CD4-positive, CD25-positive, alpha-beta regulatory T cell (primary cell): ENCODE measurements at places on chromosomes 12 and 14.

GRCh38 chr14:73748858-73749357 lies 34.7 kb upstream of the PNMA1 start:
- DNase-seq = no peak

DNA sequence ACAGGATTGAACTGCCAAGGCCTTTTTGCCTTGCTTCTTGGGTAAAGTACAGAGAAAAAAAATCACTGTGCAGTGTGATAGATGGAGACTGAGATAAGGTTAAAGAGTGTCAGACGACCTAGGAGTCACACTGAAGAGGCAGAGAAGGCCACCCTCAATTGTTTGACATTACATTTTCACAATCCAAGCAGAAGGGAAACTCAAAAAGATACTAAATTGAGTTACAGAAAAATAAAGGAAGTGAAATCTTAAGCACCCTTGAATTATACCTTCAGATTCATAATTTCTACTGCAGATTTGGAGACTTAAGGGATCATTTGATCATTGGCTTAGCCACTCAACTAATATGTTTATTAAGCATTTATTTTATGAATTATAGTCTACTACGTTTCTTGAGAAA lies 97.1 kb downstream of the MYF5 start:
- no peak for DNase-seq

- DNase-seq = no peak
These were observed 4.8 kb downstream of the MMAB start for GRCh38 chr12:109568486-109568885.

GRCh38 chr14:75993567-75994041 lies 8.0 kb downstream of the IFT43 start:
- no peak for DNase-seq

DNA sequence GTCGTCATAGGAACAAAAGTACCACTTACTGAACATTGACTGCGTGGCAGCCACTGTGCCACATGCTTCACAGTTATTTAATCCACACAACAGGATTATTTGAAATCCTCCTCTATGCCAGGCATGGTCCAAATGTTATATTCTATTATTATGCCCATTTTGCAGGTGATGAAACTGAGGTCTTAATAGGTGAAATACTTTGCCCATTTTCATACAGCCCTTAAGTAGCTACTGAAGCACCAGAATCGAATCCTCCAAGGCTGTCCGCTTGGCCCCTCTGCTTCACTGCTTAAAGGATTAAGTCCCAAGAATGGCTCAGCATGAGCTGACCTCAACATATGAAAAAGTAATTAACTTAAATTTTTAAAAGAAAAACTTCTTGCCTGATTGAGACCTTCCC lies 212.8 kb downstream of the EGLN3 start:
- no peak for DNase-seq

GRCh38 chr12:90355711-90356355 lies 599.1 kb downstream of the CCER1 start:
- no peak for DNase-seq

GRCh38 chr14:70653662-70654061 lies 11.9 kb downstream of the TTC9 start:
- no peak for DNase-seq

DNA sequence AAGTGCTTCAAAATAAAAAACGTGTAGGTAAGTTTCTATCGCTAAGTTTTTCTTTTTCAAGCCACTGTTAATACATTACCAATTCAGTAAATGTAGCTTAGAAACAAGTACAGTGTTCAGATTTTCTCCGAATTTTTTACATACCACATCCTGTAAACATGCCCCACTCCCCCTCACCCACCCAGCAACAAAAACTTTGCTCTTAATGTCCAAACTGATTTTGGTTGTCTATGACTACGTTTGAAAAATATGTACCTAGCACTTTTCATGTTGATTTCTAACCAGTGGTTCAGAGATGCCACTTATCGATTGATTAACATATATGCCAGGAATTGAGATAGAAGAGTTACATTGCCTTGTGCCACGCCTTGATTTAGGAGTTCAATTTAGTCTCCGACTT lies 663 bp upstream of the LIN7A start:
- no peak for DNase-seq

DNA sequence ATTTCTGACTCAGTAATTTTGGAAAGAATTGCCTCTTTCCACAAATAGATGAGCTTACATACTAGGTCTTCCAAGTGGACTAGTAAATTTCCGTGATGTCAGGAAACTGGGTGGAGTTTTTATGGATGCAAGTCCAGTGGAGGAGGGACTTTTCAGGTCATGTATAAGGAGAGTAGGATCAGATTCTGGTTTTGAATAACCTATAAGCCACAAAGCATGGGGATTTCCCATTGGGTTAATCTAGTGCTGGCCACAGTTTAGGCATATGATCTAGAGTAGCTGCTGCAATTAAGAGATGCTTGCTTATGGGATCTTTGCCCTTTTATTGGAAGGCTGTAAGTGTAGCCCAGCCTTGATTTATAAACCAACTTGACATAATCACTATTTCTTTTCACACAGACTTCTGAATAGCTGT lies 33.8 kb downstream of the STK38L start:
- DNase-seq = no peak

- DNase-seq = no peak
These were observed 173.0 kb upstream of the DAAM1 start for GRCh38 chr14:59015482-59015881.

DNA sequence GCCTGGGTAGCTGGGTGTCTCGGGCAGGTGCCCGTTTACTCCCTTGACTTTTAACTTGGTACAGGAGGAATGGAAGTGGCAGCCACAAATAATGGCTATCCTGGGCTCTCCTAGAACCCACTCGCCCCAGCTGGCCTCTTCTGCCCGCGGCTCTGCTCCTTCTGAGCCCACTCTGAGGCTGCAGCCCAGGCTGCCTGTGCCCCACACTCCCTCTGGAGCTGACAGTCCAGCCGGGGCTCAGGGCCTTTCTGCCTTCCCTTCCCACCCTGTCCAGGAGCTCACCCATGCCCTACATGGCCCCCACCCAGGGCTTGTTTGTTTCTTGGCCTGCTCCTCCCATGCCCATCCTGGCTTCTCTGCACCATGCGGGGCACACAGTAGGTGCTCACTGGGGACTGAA lies 15.6 kb downstream of the ZNF839 start:
- no peak for DNase-seq

GRCh38 chr12:59329462-59329861 lies 266.4 kb upstream of the SLC16A7 start:
- no peak for DNase-seq

- no peak for DNase-seq
These were observed 62.4 kb downstream of the UBR7 start for GRCh38 chr14:93269341-93270068.

GRCh38 chr12:79927772-79928474 lies 7.0 kb downstream of the PPP1R12A start:
- DNase-seq = peak; percentile 34

DNA sequence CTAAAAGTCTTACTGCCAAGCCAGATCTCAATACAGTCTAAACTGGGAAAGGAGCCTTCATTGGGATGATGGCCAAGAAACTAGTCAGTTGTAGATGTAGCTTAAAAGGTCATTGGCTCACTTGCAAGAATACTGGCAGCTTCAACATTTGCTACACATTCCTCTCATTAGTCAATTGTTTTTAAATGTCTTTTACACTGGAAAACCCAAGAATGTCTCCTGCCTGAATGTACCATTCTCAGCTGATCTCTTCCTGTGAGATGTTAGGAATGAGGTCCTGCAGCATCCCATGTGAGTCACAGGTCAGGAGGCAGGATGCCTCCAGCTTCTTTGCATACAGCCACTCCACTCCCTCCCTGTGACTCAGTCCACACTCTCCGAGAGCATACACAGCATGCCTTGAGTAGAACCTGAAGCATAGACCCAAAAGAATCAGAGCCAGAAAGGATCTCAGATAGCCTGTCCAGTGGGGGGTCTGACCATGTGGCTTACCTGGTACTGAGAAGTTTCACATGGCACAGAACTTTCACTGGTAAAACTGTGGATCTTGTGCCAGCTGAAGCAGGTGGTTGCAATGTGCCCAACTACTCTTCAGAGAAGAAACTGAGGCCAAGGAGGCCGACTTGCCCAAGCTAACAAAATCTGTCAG lies 56.0 kb upstream of the HECTD1 start:
- DNase-seq = no peak

GRCh38 chr12:111297703-111298426 lies 71.0 kb downstream of the PHETA1 start:
- no peak for DNase-seq

DNA sequence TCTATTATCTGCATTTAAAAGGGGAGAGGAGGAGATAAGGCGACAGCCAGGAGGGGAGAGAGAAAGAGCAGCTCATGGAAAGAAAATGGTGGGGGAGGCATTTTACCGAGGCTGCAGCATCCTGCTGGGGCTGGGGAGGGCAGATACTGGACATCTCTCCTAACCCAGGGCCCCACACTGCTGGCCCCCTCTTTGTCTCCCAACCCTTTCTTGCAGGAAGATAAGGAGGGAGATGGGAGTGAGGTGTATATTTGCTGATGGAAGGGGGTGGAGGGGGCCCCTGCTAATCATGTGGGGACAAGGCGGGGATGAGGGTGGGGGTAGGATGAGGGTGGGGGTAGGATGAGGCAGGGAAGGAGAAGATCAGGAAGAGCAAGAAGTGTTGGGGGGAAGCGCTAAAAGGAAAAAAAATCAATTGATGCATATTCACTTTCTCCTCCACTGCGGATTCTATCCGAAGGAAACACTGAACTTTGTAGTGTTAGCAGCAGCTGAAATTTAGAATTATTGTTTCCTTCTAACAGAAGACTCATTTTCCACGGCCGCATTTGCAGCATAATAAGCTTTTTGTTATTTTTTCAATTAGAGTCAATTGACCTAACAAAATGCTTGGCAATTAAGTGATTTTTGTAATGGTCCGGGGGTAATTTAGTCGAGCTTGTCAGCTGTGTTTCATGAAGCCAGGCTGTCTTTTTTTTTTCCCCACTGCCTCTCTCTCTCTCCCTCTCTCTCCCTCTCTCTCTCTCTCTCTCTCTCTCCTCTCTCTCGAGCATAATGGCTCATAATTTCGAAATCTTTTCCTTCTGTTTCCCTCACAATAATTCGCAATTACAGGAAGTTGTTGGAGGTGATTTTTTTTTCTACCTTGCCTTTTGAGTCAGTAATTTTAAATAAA lies 1134.6 kb downstream of the BCL11B start:
- DNase-seq = no peak

GRCh38 chr12:26122681-26123481 lies 2.0 kb downstream of the BHLHE41 start:
- peak; percentile 25 for DNase-seq

- no peak for DNase-seq
These were observed 21.8 kb downstream of the PLEKHA5 start for GRCh38 chr12:19151298-19151697.

DNA sequence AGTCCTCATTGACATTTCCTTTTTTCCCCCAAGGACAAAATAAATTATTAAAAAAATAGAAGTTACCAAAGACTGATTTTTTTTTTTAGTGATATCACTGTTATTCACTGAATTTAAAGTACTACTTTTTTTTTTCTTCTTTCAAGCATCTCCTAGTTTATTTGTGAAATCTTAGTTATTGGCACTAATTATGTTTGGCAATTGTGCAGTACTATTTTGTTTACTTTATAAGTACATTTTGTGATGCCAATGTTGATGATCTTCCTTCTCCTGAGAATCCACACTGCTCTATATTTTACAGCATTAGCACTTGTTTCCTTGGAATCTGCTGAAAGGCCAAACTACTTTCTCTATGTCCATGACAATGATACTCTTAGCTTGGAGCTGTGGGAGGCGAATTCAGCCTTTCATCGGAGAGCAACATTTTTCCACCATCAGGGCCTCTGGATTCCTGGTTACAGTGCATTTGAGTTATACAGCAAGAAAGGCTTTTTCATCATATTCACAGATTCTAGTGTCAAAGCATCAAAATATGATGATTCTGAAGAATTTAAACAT lies 123.8 kb upstream of the PTPRQ start:
- no peak for DNase-seq

GRCh38 chr14:28161040-28161439 lies 605.5 kb upstream of the FOXG1 start:
- no peak for DNase-seq

DNA sequence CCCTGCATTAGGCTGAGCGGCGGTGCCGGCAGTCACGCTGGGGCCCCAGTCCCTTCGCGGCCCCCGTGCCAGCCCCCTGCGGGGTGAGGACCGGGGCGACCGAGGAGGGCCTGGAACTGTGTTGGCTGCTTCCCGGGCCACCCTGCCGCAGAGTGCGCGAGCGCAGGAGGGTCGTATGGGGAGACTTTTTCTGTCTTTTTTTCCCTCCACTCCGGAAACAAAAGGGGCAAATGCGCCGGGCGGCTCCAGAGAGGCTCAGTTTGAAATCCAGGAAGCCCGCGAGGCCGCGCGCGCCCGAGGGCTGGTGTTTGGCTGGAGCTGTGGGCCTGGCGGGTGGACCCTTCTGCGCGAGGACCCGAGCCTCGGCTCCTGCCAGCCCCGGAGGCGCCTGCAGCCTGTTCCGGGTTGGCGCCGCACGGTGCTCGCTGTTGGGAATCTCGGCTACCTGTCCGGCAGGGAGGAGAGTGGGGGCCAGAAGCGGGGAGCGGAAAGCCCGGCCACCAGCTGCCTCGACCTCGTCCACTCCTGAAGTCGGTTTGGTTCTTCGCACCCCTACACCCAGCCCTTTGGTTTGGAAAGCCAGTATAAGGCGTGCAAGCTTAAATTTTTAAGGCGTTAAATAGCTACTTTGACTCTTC lies 638 bp downstream of the PLEKHG3 start:
- DNase-seq = no peak

DNA sequence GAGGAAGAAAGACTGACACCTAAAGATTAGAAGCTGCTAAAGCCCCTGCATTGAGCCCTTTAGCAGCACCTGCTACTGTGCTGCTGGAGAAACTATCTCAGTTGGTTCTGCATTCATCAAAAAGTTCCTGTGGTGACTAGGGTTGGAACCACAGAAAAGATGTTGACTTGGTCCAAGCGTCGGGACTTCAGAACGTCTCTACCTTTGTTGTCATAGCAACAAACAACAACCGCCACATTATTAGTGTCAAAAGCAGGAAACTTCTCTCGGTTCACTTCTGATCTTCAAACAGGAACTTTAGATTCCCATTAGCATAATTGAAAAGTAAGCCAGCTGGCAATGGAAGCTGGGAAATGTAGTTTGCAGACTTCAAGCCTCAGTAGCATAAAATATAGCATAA lies 368.0 kb downstream of the SEC23A start:
- no peak for DNase-seq

- DNase-seq = no peak
These were observed 34.9 kb upstream of the GPR68 start for GRCh38 chr14:91279354-91279753.

DNA sequence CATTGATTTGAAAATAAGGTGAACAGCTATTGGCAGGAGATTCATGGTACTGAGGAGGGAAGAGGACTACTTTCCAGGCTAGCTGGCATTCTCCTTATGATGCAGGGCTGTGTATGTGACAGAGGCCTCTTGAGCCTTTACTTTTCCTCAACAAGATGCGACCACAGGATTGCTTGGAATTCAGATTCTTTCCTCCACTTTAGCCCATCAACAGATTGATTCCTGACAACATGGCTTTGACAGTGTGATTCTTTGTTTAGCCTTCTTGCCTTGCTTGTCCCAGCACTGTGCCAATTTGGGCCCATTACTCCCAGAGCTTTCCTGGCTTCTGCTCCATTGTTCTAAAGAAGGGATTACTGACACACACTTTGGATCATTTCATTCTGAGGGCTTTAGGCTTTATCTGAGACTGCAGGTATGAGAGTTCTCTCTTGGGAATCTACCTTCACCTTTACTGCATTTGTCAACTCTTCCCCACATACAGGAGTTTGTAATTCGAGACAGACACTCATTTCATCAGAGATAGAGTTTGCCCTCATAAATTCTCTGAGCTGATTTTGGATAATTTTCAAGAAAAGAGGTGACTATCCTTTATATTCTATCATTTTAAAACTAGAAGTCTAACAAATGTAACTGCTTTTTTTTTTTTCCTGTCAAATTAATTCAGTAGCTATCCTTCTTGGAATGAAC lies 206.4 kb upstream of the GZMB start:
- DNase-seq = no peak
